Stimulated activated CD8-positive, alpha-beta memory T cell treated with anti-CD3 and anti-CD28 coated beads, Interleukin-15, amount 100 ng/mL, for 1 hour (primary cell): ENCODE measurements at places on chromosomes 16 and 17.
A peak's percentile ranks its signal among the peaks of the same experiment; 100 is the strongest.

GRCh38 chr16:57007050-57007449 is 17.7 kb downstream of the NLRC5 start:
- DNase-seq, result no peak

DNA sequence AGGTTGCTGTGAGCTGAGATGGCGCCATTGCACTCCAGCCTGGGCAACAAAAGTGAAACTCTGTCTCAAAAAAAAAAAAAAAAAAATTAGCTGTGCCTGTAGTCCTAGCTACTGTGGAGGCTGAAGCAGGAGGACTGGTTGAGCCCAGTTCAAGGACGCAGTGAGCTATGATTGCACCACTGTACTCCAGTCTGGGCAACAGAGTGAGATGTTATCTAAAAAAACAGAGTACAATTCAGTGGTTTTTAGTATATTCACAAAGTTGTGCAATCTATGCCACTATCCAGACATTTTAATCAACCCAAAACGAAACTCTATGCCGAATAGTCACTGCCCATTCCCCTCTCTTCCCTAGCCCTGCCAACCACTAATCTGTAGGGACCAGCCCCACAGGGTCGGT is 25.1 kb downstream of the C16orf54 start:
- no peak for DNase-seq

GRCh38 chr17:83058266-83058798 is 21.1 kb upstream of the METRNL start:
- DNase-seq, result no peak

GRCh38 chr17:16353317-16354174 is at the start of gene CENPV:
CENPV (minus strand) TSS chr17:16353469; CDS start chr17:16353436, 33 bp downstream.
- peak; percentile 25 for DNase-seq

DNA sequence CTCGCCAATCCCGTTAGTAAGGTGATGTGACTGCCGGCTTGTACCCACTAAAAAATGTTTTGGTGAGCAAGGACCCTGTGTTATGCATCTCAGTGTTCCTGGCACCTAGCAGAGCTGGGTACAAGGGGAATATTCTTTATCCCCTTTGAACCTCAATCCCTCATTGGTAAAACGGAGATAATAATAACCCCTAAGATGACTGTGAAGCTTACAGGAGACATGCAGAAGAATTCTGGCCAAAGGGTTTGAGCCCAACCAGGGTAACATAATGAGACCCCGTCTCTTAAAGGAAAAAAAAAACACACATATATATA is 896 bp downstream of the GGA2 start:
- no peak for DNase-seq

DNA sequence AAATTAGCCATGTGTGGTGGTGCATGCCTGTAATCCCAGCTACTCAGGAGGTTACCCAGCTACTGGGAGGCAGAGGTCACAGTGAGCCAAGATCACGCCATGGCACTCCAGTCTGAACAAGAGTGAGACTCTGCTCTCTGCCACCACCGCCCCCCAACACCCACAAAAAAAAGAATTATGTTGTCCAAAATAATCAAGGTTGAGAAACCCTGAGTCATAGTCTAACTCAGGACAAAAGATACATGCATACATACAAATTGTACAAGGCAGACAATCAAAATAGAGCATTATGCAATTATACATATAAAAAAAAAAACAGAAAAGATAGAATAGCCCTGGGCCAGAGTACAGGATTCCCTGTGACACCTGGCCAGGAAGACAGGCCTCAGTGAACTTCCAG is 6.6 kb upstream of the KPNB1 start:
- no peak for DNase-seq

GRCh38 chr16:3690470-3690928 is 26.8 kb downstream of the TRAP1 start:
- peak; percentile 77 for DNase-seq

DNA sequence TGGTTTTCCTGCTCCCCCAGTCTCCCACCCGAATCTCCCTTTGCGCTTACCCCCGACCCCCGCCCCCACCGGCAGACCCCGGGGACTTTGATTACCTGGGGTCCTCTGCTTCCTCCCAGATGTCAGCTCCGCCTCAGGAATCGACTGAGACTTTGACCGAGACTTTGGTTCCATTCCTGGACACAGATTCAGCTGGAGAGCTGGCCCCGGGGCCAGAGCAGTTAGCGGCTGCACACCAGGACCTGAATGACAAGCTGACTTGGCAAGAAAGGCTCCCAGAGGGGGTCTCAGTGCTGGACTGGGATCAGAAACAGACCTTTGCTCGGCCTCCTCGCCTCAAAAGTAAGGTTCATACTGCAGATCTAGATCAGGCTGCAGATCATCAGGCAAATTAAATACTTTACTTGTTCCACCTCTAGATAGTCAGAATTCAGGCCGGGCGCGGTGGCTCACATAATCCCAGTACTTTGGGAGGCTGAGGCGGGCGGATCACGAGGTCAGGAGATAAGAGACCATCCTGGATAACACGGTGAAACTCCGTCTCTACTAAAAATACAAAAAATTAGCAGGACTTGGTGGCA is 60.3 kb upstream of the FBXO47 start:
- DNase-seq, result no peak

DNA sequence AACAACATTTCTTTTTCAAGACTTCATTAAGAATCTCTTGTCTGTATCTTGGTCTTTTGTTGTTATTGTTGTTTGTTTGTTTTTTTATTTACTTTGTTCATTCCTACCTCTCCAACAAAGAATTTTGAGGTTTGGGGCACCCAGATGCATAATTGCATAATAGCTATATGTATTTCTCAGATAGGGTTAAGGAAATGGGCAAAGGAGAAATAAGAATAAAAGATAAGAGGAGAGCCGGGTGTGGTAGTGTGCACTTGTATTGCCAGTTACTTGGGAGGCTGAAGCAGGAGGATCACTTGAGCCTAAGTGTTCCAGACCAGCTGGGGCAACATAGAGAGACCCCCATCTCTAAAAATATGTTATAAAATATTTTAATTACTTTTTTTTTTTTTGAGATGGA is 30.5 kb downstream of the CDH1 start:
- no peak for DNase-seq

- DNase-seq, result no peak
Observed at GRCh38 chr17:16945663-16946218, 26.2 kb downstream of the TNFRSF13B start.

GRCh38 chr16:50597563-50598255 is 49.5 kb downstream of the NKD1 start:
- no peak for DNase-seq
